AG04449 (cell line): ENCODE measurements at places on chromosomes 11 and 22.

- no peak for DNase-seq
These were observed 3.8 kb upstream of the MS4A13 start for GRCh38 chr11:60511393-60511792.

- no peak for DNase-seq
These were observed 11.0 kb downstream of the RHBDD3 start for GRCh38 chr22:29256606-29257325.

DNA sequence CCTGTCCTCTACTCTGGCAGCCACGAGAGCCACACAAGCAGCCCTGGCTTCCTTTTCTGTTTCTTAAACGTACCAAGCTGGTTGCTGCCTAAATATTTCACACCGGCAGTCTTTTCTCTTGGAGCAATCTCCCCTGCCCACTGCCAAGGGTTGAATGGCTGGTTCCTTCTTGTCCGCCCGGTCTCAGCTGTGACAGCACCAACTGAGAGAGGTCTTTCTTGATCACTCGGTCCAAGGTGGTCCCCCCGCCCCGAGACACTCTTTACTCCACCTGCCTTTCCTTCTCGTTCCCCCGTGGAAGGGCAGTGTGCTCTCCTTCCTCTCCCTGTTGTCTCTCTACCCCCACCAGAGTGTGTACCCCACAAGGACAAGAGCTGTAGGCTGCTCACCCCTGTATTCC lies 33.7 kb upstream of the IGSF9B start:
- DNase-seq: no peak

GRCh38 chr11:64810891-64811272 lies 531 bp upstream of the MEN1 start:
- no peak for DNase-seq

- no peak for DNase-seq
These were observed 21.9 kb upstream of the EIF3D start for GRCh38 chr22:36550701-36551495.

GRCh38 chr11:72617080-72617762 lies 57.0 kb downstream of the PDE2A start:
- DNase-seq: no peak

- no peak for DNase-seq
These were observed 29.6 kb downstream of the SHANK3 start for GRCh38 chr22:50702261-50702671.

- DNase-seq: peak; percentile 31
These were observed 36.3 kb downstream of the HORMAD2 start for GRCh38 chr22:30116362-30117117.

- DNase-seq: no peak
These were observed 36.1 kb downstream of the MMP20 start for GRCh38 chr11:102589047-102589459.

DNA sequence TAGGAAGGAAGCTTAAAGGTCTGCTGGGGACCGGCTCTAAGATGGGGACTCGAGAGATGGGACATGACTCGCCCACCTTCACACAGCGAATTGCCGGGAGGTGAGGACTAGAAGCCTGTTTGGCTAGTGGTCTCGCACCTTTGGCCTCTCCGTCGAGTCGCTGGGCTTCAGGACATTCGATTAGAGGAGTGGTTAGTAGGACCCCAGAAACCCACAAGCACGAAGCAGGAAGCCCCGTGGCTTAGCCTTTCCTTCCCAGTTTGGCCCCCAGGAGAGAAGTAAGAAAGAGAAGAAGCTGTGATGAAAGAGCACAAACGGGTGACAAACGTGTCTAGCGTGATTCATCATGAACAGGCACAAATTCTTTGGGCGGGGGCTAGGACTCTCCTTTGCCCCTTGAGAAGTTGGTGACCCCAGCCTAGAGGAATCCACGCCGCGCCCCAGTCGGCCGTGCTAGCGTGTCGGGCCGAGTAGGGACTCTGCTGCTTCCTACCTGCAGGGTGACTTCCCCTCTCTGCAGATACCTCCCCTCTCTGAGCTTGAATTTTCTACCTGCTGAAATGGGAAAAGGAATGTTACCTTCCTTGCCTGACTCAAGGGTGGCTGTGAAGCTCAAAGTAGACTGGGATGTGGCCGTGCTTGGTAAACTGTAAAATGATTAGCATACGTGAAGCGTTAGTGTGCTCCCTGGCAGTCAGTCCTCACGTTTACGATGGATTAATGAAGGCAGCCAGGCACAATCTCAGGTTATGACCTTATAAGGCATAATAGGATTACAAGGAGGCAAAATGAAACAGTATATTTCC lies 1.1 kb upstream of the ADM start:
- no peak for DNase-seq

GRCh38 chr11:47233051-47233450 lies 15.6 kb downstream of the ACP2 start:
- no peak for DNase-seq

DNA sequence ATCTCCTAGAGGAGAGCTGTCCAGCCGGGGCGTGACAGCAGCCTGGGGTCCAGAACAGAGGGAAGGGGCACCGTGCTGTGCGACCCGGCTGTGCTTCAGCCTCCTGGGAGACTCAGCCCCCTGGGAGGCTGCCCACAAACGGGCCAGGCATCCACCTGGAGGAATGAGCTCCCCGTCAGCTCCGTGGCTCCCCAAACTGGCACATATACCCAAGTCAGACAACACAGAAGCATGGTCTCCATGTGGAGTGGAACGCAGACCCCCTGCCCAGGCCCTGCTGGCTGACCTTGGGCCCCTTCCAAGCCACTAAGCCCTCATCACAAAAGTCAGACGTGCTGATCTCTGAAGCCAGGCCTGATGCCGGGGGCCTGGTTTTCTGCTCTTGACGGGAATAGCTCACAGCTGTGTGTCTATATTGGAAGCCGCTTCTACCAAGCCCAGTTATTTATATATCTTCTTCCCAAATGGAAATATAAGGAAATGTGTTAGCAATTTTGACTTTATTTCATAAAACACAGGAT lies 91.7 kb downstream of the BRD1 start:
- DNase-seq: no peak

GRCh38 chr11:64839335-64839734 lies 5.1 kb downstream of the CDC42BPG start:
- no peak for DNase-seq

- DNase-seq: no peak
These were observed 15.2 kb downstream of the SERPINH1 start for GRCh38 chr11:75577207-75577606.

- DNase-seq: no peak
These were observed 5.6 kb downstream of the TBX1 start for GRCh38 chr22:19766240-19766510.

DNA sequence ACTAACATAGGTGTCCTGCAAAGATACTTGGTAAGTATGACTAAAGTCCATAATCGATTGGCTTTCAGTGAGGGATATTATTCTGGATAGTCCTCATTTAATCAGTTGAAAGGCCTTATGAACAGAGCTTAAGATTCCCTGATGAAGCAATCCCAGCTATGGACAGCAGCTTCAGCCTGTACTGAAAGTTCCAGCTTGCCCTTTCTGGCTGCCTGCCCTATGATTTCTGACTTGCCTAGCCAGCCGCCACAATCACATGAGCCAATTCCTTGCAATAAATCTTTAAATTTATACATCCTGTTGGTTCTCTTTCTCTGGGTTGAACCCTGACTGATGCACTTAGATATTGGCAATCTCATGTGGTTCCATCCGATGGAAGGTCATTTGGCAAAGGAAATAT lies 759.0 kb upstream of the API5 start:
- no peak for DNase-seq

DNA sequence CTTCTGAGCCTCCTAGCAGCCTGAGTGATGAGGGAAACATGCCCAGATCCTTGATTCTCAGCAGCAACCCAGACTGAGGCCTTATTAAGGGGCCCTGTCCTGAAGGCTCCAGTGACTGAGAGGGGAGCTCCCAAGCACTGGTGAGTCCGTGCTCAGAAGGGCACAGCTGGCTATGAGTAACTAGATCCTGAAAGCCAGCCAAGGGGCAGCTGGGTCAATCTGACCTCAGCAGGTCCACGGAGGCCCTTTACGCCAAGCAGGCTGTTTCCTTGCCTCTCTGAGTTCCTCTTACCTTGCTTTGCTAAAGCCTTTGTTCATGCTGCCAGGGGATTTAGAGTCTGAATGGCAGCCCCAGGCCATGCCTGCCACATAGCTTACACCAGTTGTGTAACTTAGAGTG lies 19.3 kb upstream of the MIEF1 start:
- no peak for DNase-seq

DNA sequence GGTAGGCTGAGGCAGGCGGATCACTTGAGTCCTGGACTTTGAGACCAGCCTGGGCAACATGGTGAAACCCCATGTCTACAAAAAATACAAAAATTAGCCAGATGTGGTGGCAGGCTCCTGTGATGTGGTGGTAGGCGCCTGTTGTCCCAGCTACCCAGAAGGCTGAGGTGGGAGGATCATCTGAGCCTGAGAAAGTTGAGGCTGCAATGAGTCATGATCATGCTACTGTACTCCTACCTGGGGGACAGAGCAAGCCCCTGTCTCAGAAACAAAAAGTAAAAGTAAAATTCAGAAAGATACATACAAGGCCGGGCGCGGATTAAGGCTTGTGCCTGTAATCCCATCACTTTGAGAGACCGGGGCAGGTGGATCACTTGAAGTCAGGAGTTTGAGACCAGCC lies 6.3 kb downstream of the LDHAL6A start:
- no peak for DNase-seq

DNA sequence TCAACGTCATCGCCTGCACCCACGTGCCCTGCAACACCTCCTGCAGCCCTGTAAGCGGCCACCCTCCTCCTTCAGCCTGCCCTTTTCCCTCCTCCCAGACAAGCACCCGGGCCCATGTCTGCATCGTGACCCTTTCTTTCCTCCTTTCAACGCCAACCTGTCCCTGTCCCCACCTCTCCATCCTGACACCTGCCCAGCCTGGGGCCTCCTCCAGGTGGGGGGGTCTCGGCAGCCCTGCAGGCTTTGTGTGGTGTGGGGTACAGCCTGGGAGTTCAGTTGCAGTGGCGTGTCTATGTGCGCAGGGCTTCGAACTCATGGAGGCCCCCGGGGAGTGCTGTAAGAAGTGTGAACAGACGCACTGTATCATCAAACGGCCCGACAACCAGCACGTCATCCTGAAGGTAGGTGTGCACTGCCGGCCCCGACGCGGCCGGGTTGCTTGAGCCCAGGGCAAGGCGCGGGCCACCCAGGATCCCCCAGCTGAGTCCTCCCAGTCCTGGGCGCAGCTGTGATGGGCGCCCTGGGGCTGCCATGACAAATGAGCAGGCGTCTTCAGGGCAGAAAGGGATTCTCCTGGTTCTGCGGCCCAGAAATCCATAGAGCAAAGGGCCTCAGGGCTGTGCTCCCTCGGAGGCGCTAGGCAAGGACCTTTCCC lies 33.7 kb downstream of the MUC2 start:
- DNase-seq: no peak

DNA sequence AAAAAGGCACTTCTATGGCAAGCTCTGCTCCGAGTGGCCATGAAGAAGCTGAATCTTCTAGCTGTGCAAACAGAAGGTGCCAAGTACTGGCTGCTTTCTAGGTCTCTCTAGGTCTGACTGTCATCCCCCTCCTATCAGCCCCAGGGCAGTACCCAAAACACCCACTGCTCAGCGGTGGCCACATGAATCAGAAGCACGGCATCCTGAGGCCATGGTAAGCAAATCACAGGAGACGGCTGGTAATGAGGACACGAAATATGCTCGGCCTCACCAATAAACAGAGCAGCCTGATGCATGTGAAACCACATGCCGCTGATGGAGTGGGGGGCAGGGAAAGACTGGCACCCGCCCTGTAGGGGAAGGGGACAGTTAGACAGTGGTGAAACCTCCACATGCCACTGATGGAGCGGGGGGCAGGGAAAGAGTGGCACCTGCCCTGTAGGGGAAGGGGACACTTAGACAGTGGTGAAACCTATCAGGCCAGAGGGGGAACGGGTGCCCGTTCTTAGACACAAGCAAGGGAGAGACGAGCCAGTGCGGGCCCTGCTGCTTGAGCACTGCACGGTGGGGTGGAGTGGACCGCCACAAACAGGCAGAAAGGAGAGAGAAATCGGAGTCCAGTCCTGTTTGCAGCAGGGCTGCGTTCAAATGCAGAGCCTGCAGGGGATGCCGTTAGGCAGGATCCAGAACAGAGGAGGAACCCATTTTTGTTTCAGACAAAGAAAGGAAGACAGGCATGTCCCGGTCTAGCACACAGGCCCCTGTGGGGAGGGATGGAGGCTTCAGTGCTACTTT lies 29.9 kb upstream of the MOB2 start:
- peak; percentile 40 for DNase-seq

DNA sequence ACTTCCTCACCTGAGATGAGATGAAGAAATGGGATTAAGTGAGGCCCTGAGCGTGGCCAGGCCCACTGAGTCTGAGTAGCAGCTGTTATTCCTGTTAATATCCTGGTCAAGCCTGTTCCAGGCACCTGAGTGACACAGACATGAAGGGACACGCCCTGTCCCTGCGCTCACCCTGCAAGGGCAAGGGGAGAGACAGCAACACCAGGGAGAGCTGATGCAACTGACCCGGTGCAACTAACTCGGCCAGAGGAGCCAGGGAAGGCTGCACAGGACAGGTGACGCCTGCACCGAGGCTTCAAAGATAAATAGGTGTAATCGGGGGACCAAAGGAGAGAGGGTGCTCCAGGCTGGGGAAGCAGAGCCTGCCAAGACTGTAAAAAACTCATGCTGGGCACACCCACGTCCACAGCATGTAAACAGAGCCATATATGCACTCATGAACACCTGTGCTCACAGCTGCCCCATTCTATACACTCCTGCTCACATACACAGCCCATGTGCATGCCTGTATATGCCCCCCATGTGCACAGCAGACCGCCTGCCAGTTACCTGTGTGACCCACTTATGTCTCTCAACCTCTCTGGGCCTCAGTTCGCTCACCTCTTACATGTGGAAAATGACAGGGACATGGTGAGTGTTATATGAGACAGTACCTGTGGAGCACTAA lies 22.8 kb upstream of the GCAT start:
- DNase-seq: no peak

- no peak for DNase-seq
These were observed 58.3 kb downstream of the CERK start for GRCh38 chr22:46679706-46680269.

GRCh38 chr11:129815596-129816461 lies at the start of gene TMEM45B:
Gene TMEM45B (plus strand): TSS chr11:129815848. CDS start chr11:129852483, 36,635 bp downstream.
- no peak for DNase-seq

DNA sequence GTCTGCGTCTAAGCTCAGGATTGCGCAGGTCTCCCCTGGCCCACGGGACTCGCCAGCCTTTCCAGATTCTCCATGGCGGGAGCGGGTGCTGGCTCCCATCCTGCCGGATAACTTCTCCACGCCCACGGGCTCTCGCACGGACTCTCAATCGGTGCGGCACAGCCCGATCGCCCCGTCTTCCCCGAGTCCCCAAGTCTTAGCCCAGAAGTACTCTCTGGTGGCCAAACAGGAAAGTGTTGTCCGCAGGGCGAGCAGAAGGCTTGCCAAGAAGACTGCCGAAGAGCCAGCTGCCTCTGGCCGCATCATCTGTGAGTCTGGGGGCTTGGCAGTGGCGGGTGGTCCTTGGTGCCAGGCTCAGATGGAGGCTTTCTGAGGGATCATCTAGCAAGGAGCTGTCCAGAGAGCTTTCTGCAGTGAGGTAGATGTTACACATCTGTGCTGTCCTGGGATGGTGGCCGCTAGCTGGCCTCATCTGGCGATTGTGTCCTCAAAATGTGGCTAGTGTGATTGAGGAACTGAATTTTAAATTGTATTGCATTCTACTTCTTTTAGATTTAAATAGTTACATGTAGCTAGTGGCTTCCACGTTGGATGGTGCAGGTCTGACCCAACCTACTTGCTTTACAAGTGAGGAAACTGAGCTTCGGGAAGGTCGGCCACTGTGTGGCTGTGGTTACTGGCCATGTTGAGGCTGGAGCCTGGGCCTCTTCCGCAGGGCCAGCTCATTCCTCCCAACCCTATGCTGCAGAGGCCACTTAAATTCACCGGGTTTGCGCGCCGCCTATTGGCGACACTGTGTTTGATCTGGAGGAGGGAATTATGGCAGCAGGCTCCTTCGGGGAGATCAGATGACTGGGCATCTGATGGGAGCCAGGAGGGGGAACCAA lies 6.7 kb downstream of the INCENP start:
- DNase-seq: no peak
